Stimulated activated CD8-positive, alpha-beta memory T cell treated with anti-CD3 and anti-CD28 coated beads, Interleukin-7, amount 100 ng/mL, for 1 hour (primary cell): ENCODE measurements at places on chromosomes 4 and X.

- no peak for DNase-seq
Observed at GRCh38 chr4:41452484-41453225, 85.3 kb upstream of the LIMCH1 start.

DNA sequence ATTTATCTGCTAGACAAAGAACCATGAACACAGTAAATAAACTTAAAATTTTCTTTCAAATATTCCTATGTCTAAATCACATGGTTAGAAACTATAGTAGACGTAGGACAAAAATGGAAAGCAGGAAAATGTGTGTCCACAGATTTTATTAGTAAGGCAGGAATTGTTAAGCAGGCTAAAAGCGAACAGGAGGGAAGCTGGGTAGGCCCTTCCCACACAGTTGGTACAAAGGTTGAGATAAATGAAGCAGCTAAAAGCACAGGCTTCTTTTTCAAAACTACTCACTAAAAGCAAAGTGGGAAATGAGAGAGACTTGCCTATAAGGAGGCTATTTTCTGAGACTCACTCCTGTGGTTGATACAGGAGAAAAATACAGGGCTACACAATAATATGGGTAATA lies 108.1 kb upstream of the PABPC4L start:
- no peak for DNase-seq

DNA sequence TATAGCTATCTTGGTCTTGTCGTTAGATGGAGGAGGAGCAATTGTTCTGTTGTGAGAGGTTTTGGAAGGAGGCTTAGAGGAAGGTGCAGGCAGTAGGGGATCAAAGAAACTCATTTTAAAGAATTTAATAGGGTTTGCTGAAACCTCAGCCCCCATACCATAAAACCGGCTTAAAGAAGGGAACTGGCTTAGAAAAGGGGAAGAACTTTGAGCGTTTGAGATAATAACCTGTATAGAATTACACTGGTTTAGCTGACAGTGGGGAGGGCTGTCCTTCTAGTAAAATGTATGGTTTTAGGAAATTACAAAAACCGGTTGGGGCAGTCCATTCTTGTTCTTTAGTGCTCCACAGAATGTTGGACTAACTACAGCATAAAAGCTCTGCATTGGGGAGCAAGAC lies 128.1 kb downstream of the KDM6A start:
- DNase-seq, result no peak

GRCh38 chrX:48745222-48745621 lies 16.3 kb upstream of the GLOD5 start:
- DNase-seq, result no peak

DNA sequence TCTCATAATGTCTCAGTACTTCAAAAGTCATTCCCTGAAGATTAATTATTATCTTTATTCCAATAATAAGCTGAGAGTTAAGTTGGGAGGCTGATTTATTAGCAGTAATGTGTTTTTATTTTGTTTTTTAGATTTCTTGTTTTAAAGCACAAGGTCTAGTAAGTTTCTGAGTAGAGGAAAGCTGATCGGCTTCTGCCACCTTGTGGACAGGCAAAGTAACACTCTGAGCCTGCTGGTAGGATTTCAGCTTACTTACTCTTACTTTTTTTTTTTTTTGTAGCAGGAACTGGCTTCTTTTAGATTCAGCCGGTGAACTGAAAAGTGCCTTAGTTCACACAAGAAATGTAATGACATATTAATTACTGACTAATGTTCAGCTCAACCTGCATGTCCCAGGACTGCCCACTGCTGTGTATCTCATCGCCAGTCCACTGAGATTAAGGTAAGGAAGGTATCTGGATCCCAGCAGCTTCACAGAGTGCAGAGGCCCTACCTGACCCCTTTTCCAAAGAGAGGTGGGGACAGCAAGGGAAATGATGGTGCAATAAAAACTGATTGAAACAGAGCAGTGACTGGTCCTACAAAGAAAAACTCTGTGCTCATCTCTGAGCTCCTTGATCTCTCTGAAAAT lies 126.5 kb downstream of the ADGRA3 start:
- DNase-seq, result no peak

DNA sequence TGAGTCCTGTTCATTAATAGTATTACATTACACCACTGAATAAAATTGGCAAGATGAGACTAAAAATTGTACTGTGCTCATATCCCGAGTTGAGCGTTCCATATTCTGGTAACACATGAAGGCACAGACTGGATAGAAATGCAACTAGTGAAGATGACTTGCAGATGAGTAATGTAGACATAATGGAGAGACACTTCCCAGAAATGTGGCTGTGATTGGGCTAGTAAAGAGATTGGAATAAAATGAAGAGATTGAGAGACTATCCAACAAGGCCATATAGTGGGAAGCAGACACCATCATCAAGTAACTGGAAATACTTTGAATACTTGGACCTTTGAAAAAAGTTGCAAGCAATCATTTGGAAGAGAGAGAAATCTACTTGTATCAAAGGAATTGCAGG lies 77.3 kb downstream of the DCAF8L1 start:
- DNase-seq, result no peak

- no peak for DNase-seq
Observed at GRCh38 chr4:118762155-118762554, 73.8 kb downstream of the SEC24D start.

DNA sequence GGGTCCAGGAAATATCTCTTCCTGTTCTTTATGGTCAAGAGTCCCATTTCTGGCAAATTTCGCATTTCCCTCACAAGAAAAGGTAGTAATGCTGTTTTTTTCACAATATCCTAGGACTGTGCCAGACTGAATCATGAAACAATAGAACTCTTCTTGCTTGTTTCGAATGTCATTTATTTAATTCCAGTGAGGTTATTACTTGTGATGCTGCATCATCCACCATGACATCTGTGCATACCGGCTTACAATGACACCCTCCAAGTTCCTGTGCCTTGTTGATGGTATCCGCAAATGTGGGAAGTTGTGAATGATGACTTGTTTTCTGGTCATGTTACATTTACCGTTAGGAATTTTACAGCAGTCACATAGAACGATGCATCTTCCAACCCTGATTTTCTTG lies 42.9 kb upstream of the SPRY1 start:
- DNase-seq, result no peak

- DNase-seq, result no peak
Observed at GRCh38 chrX:152958047-152958446, 35.9 kb downstream of the PNMA5 start.

DNA sequence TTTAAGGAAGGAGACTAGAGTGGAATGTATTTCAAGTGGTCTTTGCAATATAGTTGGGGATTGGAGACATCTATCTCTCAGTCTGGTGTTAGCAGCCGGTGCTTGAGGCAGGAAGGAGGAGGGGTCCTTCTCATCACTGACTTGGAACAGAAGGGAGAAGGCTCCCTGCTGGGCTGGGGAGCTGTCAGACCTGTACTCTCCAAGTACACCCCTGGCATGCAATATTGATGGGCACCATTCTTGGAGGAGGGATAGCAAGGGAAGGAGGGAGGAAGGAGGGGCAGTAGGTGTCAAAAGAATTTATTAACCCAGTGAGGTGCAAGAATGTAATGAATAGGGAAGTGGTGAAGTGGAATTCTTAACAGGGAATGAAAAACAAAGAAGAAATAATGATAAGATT lies 338.8 kb downstream of the UNC5C start:
- no peak for DNase-seq
